ENCODE measurements at places on chromosomes 3 and 15.

DNA sequence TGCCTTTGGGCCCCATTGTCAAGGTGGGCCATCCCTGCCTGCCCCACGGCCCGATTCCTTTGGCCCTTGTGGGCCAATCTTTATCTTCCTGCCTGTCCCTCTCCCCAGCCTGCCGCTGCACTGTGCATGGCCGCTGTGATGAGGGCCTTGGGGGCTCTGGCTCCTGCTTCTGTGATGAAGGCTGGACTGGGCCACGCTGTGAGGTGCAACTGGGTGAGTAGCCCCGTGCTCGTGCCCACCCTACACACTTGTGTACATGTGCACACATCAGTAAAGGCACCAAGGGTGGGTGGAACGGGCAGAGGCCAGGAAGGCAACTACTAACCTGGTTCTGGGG, 12.2 kb downstream of the NT5DC2 start:
- no peak for DNase-seq

GRCh38 chr3:139559541-139559940, 20.0 kb upstream of the RBP1 start:
- DNase-seq = no peak

DNA sequence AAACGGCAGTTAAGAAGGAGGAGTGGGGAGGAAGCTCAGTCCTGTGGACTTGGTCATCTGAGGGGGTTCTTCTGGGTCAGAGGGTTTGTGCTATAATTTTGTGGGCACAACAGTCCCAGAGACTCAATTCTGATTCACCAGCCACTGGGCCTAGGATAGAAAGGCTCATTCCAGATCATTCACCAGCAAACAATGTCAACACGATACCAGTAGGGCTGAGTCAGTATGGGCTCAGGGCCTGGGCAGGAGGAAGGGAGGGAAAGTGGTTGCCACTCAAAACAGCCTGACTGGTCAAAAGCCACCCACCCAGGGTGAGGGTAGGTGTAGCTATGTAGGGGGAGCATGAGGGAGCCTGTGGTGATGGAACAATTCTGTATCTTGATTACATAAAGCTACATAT, 86.9 kb upstream of the MEX3B start:
- peak; percentile 60 for DNase-seq

DNA sequence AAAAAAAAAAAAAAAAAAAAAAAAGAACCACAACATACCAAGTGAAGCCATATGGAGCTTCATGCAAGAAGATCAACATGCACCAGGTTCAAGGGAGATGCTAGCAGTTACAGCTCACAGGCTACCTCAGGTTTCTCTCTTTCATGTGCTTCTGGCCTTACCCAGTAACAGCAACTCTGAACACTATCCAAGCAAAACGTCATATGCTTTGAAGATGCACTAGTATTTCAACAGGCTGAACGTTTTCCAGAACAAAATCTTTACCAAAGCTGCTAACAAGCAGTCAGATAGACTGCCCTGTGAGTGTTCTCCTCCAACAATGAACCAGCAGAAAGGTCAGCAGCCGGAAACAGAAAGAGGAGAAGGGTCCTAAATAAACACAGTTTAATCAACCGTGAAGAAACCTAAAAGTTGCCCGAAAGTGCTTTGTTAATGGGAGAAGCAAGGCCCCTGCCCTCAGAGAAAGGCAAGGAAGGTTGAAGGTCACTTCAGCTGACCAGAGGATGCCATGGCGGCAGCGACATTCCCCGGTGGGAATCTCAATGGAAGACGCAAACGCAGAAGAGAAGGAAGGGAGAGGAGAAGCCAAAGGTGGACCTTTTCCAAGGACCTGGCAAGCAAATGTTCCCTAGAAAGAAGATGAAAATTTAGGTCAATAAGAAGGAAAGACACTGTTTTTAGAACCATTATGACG, 80.1 kb downstream of the CCNL1 start:
- DNase-seq = no peak

DNA sequence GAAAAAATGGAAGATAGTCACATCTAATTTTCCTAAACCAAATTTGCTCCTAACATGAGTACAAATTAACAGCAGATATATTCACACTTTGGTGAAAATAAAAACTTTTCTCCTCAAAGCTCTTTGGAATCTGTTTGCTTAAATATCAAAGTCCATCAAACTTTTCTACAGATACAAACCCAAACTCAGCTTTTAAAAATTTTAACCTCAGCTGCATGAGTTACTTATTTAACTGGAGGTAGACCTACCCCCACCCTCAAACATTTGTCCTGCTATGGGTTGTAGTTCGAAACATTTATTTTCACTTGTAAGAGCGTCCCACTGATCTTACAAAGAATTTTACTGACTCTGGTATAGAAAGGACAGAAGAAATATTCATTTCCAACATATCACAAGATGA, 8.9 kb upstream of the XYLB start:
- no peak for DNase-seq

- DNase-seq = no peak
Observed at GRCh38 chr3:161560008-161560637, 63.5 kb downstream of the OTOL1 start.

GRCh38 chr3:46705751-46706552, 4.8 kb downstream of the TMIE start:
- DNase-seq = peak; percentile 28

GRCh38 chr3:158679547-158680000, 7.1 kb upstream of the LXN start:
- no peak for DNase-seq

DNA sequence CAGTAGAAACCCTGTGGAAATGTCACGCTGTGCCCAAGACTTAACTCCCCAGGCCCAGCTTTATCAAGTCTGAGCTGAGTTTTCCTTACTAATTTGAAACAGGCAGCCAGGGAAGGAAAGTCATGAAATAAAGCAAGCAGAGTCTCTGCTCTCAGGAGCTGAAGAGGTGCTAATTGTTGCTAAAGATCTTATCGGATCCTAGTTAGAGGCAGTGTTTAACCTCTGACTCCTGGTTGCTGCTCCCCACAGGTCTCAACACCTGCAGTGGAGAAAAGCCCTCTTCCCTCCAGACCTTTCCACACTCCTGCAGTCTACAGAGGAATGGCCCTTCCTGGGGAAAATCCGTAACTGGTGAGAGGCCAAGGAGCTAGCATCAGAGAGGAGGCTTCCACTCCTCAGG, 628.2 kb downstream of the NTRK3 start:
- no peak for DNase-seq

- DNase-seq = no peak
Observed at GRCh38 chr3:13465236-13465873, 14.8 kb upstream of the HDAC11 start.

Measured in AG09309 (cell line).